CD4-positive, alpha-beta T cell treated with Interferon alpha-2 for 1 hour (primary cell): ENCODE measurements at places on chromosomes 7 and 10.

DNA sequence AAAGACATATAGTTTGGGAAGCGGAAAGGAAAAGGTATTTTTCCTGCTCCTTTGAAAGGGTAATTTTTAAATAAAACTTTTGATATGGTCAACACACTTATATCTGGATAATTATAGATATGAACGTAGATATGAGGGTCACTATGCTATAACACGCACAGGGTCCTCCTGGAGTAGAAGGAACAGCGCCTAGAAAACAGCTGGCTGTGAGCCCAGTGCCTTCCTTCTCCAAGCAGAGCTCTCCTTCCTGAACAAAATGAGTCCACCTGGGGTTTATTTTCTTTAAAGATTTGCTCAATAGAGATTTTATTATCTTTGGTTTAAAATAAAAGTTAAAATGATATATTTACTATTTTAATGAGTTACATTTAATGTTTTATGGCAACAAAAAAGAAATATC lies 13.1 kb downstream of the STEAP1 start:
- no peak for DNase-seq

DNA sequence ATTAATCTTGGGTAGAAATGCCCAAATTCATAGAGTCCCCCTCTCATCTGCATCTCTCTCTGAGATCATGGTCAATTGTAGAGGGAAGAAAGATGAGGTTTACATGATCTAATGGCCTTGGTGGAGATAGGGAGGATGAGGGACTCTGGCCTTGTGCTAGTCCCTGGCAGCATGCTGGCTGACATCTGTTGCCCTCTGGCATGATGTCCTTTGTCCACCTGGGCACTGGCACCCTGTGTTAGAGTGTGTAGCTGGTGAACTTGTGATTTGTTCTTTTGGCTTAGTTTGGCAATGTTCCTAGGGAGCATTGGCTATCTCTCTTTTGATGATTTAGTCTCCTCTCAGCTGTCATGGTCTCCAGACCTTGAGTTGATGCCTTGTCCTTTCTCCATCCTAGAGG lies 103.2 kb downstream of the DYNC1I1 start:
- no peak for DNase-seq

GRCh38 chr7:143979359-143979758 lies 20.8 kb upstream of the OR6B1 start:
- no peak for DNase-seq

- no peak for DNase-seq
Observed at GRCh38 chr7:3151784-3152183, 108.1 kb upstream of the CARD11 start.

GRCh38 chr10:48658243-48658974 lies 26.3 kb upstream of the WDFY4 start:
- peak; percentile 61 for DNase-seq

- DNase-seq = no peak
Observed at GRCh38 chr10:12934777-12935176, 66.7 kb downstream of the CCDC3 start.

GRCh38 chr10:88980800-88981199 lies 9.8 kb upstream of the FAS start:
- DNase-seq = no peak

- no peak for DNase-seq
Observed at GRCh38 chr7:89500084-89500483, 654.2 kb upstream of the STEAP1 start.

DNA sequence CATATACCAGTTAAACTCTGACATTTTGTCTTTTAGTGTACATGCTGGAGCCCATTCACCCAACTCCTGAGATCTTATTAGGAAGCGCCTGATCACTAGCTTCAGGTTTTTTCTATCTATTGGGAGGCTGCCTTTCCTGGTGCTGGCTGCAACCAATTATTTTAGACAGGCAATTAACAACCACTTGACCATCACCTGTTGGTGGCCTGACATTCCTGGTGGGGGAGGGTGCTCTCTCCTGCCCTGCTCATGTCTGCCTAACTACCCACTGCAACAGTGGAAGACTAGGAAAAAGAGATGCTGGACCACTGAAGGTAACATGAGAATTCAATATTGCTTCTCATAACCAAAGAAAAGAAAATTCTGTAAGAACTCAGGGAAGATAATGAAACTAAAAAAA lies 190.3 kb upstream of the GRM3 start:
- no peak for DNase-seq

DNA sequence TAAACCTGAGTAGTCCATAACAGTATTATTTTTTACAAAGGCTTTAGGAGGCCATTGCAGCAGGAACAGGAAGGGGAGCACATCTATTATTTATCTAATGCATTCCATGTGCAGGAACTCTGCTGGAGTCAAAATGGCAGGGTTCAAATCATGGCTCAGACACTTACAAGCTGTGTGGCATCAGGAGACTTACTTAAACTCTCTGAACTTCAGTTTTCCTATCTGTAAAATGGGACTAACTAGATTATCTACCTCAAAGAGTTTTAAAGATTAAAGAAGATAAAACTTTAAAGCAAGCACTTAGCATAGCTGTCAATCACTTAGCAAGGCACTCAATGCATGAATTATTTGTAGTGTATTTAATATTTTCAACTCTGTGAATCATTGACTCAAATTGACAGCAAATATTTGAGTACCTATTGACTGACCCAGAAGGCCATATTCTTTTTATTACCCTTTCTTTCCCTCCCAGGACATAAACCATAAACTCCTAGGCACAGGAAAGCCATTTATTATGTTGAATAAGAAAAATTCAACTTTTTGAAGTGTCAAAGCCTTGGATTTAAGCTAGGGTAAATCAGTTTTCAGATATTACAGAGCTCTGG lies 115.8 kb upstream of the FAM204A start:
- no peak for DNase-seq

- DNase-seq = peak; percentile 10
Observed at GRCh38 chr7:41869091-41869490, 166.2 kb upstream of the INHBA start.

DNA sequence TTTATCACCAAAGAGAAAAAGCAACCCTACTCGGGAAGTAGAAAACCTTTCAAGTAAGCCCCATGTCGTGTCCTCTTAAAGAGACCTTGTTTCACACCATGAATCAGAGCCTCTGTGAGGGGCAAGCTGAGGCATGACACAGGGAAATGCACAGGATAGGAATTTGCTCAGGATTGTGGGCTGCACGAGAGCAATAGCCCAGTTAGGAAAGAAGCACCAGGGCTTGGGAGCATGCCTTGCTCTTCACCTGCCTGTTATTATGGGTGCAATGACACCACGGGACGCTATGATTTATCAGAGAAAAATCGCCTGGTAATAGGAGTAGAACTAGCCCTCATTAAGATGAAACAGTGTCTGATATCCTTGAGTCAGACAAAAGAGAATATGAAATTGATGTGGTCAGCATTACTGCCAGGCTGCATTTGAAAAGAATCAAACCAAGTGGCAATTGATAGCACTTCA lies 562.9 kb upstream of the NRP1 start:
- no peak for DNase-seq

DNA sequence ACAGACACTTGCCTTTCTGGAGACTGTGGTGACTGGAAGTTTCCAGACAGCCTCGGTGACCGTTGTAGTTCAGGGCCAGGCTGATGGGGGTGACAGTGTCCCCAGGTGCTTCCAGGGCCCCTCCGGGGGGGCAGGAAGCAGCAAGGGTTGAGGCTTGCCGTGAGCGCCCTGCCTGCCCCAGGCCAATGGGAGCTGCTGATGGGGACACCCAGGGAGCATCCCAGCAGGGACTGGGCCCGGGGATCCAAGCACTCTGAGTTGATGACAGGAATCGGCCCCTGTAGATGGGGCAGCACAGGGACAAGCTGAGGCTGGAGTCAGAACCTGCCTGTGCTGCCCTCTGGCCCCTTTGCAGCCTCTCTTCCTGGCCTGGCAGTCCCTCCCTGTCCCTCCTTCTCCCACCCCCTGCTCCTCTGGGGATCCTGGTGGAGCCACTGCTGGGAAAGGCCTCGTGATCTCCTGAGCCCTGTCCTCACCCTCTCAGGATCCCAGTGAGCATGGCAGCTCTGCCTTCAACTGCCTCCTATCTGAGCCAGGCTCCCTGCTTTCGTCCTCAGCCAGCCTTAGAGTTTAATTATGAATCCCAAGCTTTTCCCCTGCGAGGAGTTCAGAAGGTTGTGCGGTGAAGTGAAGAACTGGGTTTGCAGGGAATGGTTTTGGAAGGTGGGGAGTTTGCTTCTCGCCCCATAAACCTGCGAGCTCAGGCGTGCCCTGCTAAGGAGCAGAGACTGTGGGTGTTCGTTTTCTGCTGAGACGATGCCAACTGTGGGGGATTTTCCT lies 84.7 kb downstream of the ADCY1 start:
- no peak for DNase-seq

- DNase-seq = peak; percentile 97
Observed at GRCh38 chr7:66628361-66629221, at the start of gene KCTD7. Gene KCTD7, plus strand, starts transcription at chr7:66628881. Its CDS starts 184 bp downstream, at chr7:66629065.

DNA sequence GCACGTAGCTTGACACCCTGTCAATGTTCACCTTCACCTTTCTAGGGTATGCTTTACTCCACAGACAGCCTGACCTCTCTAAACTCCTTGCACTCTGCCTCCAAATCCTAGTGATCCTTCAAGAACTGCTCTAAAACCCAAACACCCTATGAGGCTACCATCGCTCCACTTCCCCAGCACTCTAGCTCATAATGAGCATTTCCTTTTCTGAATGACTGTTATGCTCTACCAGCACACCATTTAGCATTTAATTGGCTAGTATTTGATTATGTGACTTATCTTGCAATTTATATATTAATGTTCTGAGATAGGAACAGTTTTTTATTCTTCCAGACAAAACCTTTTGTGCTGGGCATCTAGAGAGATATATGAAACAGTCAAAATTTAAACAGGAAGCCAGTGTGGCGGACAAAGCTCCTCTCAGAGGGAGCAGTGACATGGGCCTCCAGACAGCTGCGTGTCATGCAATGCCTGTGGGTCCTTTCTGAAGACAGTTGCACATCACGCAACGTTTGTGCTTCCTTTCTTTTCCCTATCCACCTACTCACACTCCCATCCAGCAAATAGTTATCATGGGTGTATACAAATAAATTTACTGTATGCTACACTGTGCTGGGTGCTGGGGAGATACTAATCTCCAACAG lies 86.3 kb downstream of the ALOX5 start:
- DNase-seq = no peak
